ENCODE measurements at places on chromosomes 12 and 14.

- no peak for DNase-seq
These were observed 2.5 kb upstream of the ALDH2 start for GRCh38 chr12:111764120-111764821.

GRCh38 chr14:103317251-103317650 lies 16.8 kb upstream of the EIF5 start:
- DNase-seq = no peak

DNA sequence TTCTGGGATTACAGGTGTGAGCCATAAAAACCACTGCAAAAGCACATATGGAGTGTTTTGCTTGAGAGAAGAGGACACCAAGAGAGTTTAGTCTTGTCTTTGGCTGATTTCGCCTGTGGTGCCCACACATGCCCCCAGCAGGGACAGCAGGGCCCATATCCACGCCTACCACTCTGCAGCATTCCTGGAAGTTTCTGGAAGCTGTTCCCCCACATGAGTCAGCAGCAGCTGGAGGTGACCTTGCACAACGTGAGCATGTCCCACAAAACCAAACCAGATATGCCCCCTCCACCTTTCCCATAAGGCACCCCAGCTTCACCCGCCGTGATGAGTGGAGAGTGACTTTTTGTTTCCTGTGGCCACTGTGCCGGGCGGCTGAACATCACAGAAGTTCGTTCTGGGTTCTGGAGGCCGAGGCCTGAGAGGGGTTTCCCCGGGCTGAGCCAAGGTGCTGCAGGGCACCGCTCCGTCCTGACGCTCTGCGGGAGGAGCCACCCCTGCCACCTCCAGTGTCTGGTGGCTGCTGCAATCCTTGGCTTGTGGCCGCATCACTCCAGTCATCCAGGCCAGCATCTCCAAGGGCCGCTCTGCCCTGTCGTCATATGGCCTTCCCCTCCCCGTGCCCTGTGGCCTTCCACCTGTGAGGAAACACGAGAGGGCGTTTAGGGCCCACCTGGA lies 4.7 kb downstream of the ASPG start:
- no peak for DNase-seq

DNA sequence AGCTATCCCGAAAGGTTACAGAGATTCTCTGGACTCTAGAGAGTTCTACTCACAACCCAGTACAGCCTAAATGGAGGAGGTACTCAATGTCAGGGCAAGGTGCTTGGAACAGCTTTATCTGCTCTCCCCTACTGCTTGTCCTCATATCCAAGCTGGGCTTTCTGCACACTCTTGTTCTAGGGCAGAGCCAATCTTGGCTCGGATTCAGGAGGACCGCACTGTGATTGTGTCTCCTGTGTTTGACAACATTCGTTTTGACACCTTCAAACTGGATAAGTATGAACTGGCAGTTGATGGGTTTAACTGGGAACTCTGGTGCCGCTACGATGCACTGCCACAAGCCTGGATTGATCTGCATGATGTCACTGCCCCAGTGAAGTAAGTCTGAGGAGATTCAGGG lies 25.0 kb downstream of the GALNT8 start:
- DNase-seq = no peak

DNA sequence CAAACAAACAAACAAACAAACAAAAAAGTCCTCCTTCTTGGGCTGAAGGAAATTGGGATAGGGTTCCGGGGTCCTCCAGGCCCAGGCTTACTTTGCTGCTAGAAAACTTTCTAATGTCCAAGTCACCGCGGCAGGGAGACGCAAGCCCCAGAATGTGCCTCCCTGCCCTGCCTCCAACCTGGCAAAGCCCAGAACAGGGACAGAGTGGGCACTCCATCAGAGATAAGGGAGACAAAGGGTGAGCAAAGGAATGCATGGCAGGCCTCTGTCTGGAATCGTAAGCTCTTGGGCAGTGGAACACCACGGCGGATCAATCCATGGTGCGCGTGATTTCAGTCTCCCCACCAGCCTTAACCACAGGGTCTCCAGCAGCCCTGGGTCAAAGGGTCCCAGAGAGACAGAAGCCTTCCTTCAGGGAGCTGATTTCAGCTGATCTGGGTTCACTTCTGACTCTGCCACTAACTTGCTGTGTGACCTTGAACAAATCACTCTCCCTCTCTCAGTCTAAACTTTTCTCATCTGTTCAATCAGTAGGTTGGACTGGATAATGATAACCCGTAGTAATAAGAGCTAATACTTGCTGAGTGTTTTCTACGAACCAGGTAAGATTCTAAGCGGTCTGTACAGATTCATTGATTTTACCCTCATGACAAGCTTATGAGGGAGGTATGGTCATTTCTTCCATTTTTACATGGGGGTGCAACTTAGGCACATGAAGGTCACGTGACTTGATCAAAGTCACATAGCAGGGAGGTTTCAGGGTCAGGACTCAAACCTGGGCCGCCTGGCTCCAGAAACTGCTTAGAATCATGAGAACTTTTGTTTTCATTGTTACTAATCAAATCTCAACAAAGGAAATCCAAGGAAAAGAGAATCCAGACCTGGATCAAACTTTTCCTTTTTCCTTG lies 12.7 kb downstream of the RILPL1 start:
- no peak for DNase-seq

GRCh38 chr12:71128191-71128788 lies 29.5 kb downstream of the TSPAN8 start:
- no peak for DNase-seq

GRCh38 chr14:95891742-95892141 lies 15.1 kb downstream of the TUNAR start:
- no peak for DNase-seq

DNA sequence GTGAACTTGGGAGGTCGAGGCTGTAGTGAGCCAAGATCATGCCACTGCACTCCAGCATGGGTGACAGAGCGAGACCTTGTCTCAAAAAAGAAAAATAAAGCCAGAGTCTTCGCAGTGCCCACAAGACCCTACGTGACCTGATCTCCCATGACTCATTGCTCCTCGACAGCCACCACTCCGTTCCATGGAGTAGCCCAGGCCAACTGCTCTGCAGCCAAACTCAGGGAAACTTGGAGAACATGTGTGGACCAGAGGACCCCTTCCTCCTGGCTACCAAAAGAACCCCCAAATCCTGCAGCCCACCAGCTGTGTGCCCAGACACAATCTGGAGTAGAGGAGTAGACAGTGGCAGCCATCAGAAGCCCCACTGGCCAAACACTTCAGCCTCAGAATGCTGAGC lies 32.1 kb upstream of the PPP2R5C start:
- DNase-seq = no peak

DNA sequence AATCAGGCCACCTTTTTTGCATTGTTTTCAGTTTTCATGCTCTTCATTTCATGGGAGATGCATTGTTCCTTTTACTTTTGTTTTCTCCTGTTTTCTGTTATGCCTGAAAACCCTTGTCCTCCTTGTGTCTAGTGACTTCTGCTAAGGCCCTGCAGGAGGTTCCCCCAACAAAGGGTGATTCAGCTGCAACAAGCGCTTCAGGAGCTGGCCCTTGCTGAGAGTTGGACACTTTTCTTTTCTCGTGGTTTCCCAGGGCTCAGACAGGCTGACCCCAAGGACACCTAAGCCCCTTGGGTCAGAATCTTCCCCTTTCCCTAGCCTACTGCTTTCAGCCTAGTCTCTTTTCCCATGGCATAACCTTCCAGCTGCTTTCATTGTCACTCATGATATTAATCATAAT lies 98.9 kb downstream of the PLXNC1 start:
- DNase-seq = no peak

DNA sequence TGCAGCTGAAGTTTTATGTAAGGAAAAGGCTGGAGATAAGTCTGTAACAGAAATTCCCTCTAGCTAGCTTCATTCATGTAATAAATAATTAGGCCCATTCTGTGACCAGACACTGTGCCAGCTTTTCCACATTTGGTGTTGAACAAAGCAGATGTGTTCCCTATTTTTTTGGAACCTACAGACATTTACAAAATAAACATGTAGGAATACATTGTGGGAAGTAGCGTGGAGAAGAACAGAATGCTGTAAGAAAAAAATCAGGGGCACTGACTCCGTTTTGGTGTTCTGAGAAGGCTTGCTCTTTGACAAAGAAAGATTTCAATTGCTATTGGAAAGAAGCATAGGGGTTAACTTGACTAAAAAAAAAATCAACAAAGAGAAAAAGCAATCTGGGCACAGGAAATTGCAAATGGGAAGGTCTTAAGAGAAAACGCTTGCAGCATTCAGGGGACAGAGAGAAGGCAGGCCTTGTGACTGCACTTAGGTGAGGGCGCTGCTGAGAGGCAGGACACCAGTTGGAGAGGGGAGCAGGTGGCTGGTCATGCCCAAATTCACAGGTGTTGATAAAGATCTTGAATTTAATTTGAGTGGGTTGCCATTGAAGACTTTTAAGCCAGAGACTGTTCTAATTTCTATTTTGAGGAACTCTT lies 4.0 kb downstream of the FAR2 start:
- no peak for DNase-seq

DNA sequence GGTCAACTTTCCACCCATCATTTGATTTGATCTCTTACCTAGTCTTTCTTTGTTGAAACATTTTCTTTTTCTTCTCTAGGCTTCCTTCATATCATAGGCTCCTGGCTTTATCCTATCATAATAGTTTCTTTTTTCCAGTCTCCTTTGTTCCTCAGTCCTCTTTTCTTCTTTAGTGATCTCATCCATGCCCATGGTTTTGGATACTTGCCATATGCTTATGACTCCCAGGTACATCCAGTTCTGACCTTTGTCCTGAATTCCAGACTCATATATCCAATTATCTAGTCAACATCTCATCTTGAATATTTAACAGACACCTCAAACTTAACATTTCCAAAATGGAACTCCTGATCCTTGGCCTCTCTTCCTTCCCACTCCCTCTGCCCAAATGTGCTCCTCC lies 36.1 kb upstream of the KRAS start:
- DNase-seq = no peak

GRCh38 chr14:56131004-56131864 lies 13.0 kb downstream of the PELI2 start:
- DNase-seq = no peak

- DNase-seq = no peak
These were observed 5.4 kb downstream of the FOS start for GRCh38 chr14:75283833-75284563.

DNA sequence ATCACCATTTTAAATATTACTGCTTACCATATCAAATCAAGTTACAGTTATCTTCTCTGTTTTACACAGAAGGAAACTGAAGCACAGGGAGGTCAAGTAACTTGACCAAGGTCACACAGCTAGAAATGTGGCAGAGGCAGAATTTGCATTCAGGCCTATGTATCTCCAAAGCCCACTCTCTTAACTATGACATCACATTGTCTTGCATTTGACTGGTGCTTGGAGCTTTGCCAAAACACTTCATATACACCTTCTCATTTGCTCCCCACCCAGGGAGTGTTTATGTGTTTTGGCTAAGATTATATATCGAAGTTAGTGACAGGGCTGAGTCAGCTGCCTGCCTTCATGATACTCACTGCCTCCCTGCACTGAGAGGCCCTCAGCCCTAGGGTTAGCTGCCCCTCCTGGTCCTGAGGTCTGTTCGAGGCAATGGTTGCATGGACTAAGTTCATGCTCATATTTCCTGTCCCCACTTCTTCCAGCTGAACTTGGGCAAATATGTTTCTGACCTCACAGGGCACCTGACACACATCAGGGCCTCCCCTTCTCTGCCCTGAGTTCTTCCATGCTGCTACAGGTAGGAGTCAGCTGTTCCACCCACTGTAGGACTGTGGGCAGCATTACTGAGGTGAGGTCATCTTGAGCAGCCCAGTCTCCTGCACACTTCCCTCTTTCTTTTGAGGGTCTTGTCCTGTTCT lies 1.8 kb downstream of the GALNT6 start:
- DNase-seq = no peak

DNA sequence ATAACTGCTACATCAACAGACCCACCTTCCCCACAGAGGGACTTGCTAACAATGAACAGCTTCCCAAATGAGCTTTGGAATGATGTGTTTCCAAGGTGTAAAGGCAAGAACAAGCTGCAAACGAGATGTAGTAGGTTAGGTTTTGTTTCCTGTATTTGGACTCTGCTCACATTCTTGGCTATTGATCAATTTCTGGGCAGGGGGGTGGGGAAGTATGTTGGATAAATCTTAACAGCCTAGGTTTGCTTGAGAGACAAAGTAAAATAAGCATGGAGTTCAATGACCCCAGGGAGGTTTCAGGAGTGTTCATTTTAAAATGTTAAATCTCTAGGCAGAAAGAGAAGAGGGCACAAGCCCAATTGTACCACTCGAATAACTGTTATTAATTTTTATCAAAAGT lies 146.6 kb downstream of the DPY19L2 start:
- no peak for DNase-seq

GRCh38 chr14:59026081-59026480 lies 162.4 kb upstream of the DAAM1 start:
- DNase-seq = no peak

GRCh38 chr12:32876004-32876403 lies 20.6 kb downstream of the PKP2 start:
- no peak for DNase-seq

DNA sequence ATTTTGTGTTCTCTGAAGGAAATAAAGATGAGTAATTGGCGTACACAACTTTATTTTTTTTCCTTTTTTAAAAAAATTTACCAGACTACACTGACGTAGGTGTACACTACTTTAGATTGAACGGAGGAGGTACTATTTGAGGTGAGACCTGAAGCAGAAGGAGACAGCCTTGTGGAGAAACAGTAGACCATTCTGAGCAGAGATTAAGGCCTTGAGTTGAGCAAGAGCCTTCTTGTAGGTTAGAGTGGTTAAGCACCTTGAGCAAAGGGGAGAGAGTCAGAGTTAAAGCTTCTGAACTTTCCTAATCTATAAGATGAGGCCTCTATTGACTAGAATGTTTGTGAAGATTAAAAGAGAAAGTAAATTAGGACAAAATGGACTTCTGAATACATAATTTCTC lies 2.5 kb downstream of the LEMD3 start:
- no peak for DNase-seq

All from stimulated activated CD4-positive, alpha-beta T cell treated with anti-CD3 and anti-CD28 coated beads, Interleukin-15, amount 100 ng/mL, for 1 hour (primary cell).